ENCODE measurements at places on chromosomes 3 and 15.

DNA sequence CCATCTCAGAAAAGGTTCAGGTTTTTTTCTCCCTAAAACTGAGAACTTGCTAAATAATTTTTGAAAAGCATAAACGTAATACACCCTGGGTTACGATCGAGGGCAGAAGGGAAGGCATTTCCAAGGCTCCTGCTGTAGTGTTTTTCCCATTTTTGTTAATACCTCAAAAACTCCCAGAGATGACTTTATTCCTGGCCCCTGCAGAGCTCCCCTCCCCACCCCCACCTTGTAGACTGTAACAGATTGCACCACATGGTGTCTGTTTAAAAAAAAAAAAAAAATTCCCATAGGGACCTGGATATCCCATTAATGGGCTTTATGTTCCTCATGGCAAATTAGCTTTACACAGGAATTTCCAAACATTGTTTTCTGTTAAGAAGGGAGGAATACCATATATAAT lies 38.2 kb downstream of the FEZF2 start:
- DNase-seq = no peak

DNA sequence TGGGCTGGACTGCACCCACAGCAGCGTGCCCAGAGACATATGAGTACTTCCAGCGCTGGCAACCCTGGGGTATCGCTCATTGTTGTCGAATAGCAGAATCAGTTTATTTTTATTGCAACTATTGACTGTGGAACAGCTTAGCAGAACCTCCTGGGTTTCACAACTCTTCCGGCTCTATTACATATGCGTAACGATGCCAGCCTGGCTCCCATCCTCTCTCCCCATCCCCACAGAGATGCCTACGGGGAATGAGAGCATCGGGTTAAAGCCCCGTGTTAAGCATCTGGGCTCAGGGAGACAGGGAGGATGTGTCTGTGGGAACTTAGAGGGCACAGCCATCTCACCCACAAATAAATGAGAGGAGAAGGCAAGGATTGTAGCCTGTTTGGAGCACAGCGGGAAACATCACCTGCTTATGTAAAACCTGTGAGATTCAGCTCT lies 76.6 kb upstream of the DLG1 start:
- DNase-seq = no peak

- no peak for DNase-seq
Observed at GRCh38 chr3:97579365-97579764, 185.2 kb upstream of the ARL6 start.

GRCh38 chr3:163877805-163878204 lies 1200.5 kb downstream of the SI start:
- no peak for DNase-seq

- no peak for DNase-seq
Observed at GRCh38 chr3:44012160-44012899, 229.4 kb upstream of the TOPAZ1 start.

- DNase-seq = peak; percentile 74
Observed at GRCh38 chr3:172692751-172693338, 18.0 kb downstream of the NCEH1 start.

- DNase-seq = no peak
Observed at GRCh38 chr3:149181182-149181581, 40.4 kb downstream of the CP start.

- no peak for DNase-seq
Observed at GRCh38 chr3:151477591-151478334, 16.9 kb upstream of the IGSF10 start.

GRCh38 chr15:90344662-90345061 lies 7.4 kb upstream of the ZNF774 start:
- peak; percentile 64 for DNase-seq

GRCh38 chr15:33959844-33960548 lies 8.3 kb upstream of the CHRM5 start:
- peak; percentile 34 for DNase-seq

GRCh38 chr15:60757831-60758570 lies 279.1 kb upstream of the ICE2 start:
- DNase-seq = no peak

- no peak for DNase-seq
Observed at GRCh38 chr3:126858401-126858800, 124.5 kb upstream of the PLXNA1 start.

DNA sequence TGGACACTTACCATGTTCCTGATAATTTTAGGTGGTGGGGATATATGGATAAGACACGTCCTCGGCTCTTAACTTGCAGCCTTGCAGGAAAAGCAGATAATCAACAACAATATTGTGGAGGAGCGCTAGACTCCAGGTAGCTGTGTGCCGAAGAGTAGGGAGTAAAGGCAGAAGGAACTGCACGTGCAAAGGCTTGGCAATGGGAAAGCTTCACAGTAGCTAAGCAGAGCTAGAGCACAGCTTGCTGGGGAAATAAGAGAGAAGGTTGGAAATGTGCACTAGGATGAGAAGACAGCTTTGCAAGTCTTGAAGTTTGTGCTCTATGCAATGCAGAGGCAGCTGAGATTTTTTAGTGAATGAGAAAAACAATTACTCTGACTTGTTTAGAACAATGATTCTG lies 12.4 kb downstream of the PSMA4 start:
- DNase-seq = no peak

DNA sequence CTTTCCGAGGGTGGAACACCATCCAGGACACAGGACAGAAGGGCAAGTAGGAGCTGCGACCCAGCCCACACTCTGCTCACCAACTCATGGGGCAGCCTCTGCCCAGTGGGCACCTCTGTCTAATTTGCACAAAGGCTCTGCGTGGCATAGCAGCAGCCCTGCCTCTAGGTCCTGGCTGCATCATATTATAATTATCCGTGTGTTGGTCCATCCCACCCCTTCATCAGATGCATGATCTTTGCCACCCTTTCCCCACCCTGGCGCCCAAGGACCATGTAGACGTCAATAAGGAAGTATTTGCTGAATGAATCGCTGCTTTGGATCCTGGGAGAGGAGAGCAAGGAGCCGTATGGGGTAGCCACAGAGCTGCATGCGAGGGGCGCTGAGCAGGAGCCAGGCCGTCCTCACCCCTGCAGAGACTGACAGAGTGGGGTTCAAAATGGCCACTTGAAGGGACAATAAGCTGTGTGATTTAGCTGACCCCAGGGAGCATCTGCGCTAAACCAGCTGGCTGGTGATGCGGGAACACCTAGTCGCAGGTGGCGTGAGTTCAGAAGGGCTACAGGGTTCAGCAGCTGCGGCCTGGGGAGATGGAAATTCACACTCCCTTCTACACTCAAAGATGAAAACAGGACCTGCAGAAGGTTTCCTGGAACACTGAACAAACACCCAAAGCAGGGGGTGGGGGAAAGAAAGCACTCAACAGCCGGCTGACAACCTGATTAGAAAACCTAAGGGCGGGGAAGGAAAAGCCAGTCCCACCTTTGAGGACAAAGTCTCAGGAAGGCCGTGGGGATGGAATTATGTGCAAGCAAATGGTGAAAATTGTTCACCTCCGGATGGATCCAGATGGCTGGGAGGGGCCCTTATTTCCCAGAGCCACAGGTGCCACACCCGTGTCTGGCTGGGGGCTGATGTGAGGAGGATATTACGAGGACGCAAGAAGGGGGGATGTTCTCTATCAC lies 6.4 kb downstream of the MGLL start:
- no peak for DNase-seq

DNA sequence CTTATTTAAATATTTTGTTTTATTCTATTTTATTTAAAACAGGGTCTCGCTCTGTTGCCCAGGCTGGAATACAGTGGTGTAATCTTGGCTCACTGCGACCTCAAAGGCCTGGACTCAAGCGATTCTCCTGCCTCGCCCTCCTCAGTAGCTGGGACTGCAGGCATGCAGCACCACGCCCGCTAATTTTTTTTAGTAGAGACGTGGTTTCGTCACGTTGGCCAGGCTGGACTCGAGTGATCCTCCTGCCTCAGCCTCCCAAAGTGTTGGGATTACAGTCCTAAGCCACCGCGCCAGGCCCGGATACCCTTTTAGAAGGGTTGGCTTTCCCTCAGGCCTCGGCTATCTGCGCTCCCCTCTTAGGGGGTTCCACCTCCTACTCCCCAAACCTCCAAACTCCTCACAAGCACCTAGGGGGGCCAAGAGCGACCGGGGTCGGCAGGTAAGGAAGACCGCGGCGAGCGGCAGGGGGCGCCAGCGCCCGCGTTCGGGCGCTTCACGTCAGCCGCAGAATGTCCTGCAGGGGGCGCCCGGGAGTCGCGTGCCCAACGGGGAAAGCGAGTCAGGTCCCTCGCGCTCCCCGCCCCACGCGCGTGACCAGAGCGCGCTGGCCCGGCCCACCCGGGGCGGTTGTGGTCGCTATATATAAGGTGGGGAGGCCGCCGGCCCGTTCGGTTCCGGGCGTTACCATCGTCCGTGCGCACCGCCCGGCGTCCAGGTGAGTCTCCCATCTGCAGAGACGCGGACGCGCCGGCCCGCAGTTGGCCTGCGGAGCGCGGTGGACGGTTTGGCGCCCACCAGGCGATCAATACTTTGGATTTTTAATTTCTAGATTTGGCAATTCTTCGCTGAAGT lies 51.8 kb upstream of the GATM start:
- DNase-seq = peak; percentile 95

- DNase-seq = peak; percentile 65
Observed at GRCh38 chr15:90529371-90530249, at the start of gene CRTC3. CRTC3 (plus strand) TSS chr15:90529923; CDS start chr15:90530072, 149 bp downstream.

GRCh38 chr3:114827495-114827894 lies 319.6 kb downstream of the ZBTB20 start:
- DNase-seq = peak; percentile 66

- no peak for DNase-seq
Observed at GRCh38 chr3:117836296-117836695, 1126.7 kb downstream of the TUSC7 start.

DNA sequence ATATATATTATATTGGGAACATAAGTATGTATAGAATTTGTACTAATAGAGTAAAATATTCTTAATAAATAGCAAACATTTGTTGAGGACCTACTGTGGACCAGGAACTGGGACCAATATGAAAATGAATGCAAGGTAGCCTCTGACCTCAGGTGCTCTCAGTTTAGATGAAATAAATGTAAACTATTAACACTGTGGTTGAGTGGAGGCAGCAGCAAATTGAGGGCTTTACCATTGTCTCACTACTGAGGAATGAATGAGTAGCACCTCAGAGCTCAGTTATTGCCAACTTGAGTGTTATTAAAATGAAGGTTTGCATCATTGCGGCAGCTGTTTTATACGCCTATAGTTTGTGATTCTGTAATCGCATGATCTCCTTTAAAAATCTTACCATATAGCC lies 90.9 kb upstream of the CGNL1 start:
- DNase-seq = no peak

GRCh38 chr3:51982352-51982837 lies 940 bp upstream of the ACY1 start:
- DNase-seq = no peak

DNA sequence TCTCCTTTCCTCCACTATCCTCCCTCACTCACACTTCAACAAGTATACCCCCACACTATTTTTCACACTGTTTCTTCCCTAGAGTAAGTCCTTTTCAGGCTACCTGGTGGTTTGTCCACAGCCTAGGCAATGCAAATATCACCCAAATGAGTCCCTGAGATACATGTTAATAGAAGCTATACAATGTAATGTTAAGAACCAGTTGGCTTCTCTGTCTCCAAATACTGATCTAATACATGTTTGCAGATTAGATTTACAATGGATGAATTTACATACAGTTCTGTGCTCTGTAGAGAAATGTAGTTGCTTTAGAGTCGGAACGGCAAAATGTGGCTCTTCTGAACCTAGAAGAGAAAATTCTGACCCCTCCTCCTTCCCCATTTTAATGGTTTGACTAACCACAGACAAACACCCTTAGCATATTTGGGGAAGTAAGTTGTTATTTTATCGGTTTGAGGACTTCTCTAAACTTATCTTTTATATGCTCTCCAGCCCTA lies 63.6 kb upstream of the MBNL1 start:
- peak; percentile 81 for DNase-seq

GRCh38 chr3:122603056-122603455 lies 25.6 kb downstream of the PARP15 start:
- no peak for DNase-seq

- DNase-seq = no peak
Observed at GRCh38 chr3:41502481-41502880, 303.2 kb downstream of the CTNNB1 start.

DNA sequence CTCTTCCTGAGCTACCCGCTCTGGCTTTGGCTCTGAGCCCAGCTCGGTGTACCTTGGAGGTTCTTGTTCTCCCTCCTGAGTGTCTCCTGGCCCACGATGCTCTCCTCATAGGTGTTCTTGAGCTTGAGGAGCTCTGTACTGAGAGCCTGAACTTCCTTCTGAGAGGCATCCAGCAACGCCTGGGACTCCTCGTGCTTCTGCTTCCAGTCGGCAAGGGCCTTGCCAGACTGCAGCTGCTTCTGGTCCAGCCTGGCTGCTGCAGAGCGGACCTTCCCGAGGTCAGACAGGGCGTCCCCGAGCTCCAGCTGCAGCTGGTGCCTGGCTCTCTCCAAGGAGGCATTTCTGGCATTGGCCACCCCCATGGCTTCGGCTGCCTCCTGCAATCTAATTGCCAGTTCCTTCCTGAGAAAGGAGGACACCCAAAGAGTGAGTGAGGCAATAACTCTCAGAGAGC lies 99.8 kb downstream of the MYH15 start:
- no peak for DNase-seq

DNA sequence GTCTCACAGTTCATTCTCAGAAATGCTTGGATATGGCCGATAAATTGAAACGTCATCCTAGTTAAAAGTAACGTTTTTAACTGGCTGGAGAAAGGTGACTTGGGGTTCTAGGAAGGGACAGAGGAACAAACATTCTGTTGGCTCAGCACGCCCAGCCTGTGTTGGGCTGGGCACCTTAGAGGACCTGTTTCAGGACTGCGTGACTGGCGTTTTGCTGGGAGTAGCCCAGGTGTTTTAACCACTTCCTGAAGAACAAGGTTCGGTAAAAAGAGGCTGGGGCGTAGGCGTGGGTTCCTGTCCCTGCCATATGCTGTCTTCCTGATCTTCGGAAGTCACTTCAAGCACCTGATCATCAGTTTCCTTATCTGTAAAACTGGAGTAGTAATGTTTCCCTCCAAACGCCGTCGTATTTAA lies 1.1 kb upstream of the TLNRD1 start:
- peak; percentile 26 for DNase-seq

All from inflammatory macrophage treated with lipopolysaccharide for 4 hours (primary cell).